ENCODE measurements at places on chromosomes 7 and 10.

- DNase-seq: no peak
Observed at GRCh38 chr10:13560597-13560996, 26.2 kb upstream of the PRPF18 start.

- no peak for DNase-seq
Observed at GRCh38 chr7:94266238-94266644, 128.5 kb upstream of the COL1A2 start.

GRCh38 chr10:118746246-118746645 is 8.5 kb downstream of the CACUL1 start:
- no peak for DNase-seq

GRCh38 chr10:60964257-60965235 is 20.6 kb upstream of the RHOBTB1 start:
- no peak for DNase-seq

GRCh38 chr10:66521506-66521905 is 404.3 kb upstream of the LRRTM3 start:
- no peak for DNase-seq

GRCh38 chr7:66301737-66302136 is 96.6 kb downstream of the TPST1 start:
- no peak for DNase-seq

- no peak for DNase-seq
Observed at GRCh38 chr7:131355917-131356777, 28.5 kb downstream of the MKLN1 start.

DNA sequence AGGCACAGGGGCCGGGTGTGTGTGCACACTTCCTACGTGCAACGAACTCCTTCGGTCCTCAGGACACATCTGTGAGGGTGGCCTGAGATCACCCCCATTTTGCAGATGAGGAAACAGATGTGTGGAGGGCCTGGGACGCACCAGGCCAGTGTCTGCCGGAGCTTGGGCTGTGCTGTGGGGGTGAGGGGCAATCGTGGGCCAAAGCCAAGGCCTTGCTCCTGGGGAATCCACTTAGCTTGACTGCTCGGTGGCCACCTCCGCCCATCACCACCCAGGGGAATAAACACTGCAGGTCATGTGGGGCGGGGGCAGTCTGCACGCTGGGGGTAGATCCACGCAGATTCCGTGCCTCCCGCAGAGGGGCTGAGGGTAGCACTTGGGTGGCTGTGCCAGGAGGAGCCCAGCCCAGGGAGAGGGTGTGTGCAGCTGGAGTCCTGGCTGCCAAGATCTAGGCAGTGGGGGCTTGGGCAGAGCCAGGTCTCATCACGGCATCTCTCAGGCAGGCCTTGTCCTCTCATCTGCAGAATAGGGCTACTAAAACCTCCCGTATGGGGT is 70.8 kb upstream of the EN2 start:
- DNase-seq: no peak

- no peak for DNase-seq
Observed at GRCh38 chr10:113056030-113056429, 106.0 kb downstream of the TCF7L2 start.

- DNase-seq: no peak
Observed at GRCh38 chr7:131581241-131582051, 25.0 kb upstream of the PODXL start.

All from cortex of kidney (tissue), 1 donor.